ENCODE measurements at places on chromosomes 2 and 18.

DNA sequence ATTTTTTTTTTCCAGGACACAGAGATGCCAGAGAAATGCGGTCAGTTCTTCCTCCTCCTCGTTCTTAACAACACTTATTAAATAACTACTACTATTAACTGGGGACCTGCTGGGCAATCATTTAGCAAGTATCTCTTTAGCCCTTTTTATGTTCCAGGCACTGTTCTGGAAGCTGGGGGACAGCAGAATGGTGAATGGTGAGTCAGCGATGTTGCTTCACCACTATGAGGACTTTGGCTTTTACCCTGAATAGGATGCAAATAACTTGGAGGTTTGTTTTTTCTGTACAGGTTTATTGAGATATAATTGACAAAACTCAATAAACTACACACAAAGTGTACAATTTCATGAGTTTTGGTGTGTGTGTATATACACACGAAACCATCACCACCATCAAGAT lies 179.9 kb upstream of the MSH6 start:
- DNase-seq: no peak

DNA sequence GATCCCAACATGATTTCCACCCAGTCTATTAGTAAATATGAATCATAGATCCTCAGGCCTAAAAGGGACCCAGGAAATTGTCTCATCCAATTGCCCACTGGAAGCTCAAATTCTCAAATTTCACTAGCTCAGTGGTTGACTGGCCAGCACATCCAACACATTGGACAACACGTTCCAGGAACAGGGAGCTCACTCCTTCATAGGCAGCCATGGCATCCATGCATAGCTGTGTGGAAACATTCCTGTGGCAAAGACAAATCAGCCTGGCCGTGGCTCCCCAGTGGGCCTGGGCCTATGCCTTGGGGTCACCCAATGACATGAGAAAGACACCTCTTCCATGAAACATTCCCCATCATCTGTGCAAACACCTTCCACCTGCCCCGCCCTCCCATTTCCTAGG lies 261.1 kb downstream of the ANAPC1 start:
- no peak for DNase-seq

- DNase-seq: no peak
Observed at GRCh38 chr2:64457524-64457923, 3.6 kb downstream of the LGALSL start.

- no peak for DNase-seq
Observed at GRCh38 chr18:6017171-6017570, 121.8 kb upstream of the TMEM200C start.

- no peak for DNase-seq
Observed at GRCh38 chr2:169107645-169108044, 38.3 kb downstream of the DHRS9 start.

GRCh38 chr18:42047721-42048120 lies 92.7 kb downstream of the PIK3C3 start:
- no peak for DNase-seq

GRCh38 chr18:25141886-25142285 lies 210.1 kb downstream of the ZNF521 start:
- no peak for DNase-seq

DNA sequence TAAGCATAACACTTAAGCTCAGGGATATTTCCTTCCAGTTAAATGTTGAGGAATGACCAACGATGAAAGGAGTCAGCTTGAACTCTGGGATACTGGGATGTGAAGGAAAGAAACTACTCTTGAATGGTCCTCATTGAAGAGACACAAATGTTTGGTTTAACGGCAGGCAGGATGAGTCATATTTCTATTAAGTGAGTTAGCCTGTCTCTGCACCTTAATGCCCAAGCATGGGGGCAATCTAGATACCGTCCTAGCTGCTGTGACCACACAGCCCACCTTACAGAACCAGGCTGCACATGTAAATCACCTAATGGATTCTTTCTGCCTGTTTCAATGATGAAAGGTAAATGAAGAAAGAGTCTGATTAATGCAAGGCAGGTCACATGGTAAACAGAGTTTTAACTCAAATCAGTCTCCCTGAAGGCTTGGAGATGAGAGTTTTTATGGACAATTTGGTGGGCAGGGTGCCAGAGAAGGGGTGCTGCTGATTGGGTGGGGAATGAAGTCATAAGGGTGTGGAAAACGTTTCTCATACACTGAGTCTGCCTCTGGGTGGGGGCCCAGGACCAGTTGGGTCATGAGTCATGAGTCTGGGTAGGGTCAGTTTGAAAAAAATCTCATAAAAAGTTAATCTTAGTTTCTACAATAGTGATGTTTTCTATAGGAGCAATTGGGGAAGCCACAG lies 144.6 kb upstream of the MMADHC start:
- DNase-seq: no peak

- no peak for DNase-seq
Observed at GRCh38 chr2:200193791-200194190, 112.7 kb upstream of the SPATS2L start.

DNA sequence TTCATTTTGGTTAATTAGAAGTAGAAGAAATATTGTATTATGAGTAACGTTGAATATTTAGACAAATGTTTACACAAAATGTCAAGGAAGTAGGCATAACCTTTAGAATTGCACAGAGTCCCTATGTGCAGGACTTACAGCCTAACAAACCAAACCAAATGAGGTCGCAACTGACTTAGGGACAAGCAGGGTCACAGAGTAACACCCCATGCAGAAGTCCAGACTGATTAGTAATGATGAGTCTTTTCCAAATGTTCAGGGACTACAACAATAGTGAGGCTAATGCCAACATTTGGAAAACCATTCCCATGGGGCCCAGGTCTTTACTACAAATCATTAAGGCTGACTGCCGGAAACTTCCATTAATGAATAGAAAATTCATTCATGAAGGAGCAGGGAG lies 452.5 kb upstream of the CHAC2 start:
- no peak for DNase-seq

DNA sequence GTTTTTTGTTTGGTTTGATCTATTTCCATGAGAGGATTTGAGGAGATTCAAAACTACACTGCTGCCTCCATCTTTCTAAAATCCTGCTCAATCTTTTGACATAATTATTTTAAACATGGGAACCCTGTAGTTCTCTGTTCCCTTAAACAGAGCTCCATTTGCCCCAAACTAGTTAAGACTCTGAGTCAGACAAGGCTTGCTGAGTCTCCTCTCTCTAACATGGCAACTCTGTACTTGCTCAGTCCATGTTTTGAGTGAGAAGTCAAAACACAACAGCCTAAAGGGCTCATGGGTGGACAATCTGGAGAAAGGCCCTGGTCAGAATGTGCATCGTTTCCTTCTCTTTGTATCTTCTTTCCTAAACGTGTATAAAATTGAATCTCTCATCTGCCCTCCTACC lies 7.1 kb upstream of the STAMBP start:
- no peak for DNase-seq

DNA sequence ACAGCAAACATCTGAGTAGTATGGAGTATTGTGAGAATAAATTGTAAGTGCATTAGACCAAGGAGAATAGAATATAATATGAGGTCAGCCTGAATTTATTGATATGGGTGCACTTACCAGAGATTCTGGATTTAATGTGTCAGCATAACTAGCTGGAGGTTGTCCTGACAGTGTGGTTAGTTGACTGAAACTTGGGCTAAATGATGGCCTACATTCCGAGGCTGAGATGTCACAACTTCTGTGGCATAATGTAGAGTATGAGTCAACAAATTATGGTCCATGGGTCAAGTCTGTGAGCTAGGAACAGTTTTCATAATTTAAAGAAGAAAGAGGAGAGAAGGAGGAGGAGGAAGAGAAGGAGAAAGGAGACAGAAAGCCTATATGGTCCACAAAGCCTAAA lies 127.6 kb downstream of the QPCT start:
- DNase-seq: no peak

DNA sequence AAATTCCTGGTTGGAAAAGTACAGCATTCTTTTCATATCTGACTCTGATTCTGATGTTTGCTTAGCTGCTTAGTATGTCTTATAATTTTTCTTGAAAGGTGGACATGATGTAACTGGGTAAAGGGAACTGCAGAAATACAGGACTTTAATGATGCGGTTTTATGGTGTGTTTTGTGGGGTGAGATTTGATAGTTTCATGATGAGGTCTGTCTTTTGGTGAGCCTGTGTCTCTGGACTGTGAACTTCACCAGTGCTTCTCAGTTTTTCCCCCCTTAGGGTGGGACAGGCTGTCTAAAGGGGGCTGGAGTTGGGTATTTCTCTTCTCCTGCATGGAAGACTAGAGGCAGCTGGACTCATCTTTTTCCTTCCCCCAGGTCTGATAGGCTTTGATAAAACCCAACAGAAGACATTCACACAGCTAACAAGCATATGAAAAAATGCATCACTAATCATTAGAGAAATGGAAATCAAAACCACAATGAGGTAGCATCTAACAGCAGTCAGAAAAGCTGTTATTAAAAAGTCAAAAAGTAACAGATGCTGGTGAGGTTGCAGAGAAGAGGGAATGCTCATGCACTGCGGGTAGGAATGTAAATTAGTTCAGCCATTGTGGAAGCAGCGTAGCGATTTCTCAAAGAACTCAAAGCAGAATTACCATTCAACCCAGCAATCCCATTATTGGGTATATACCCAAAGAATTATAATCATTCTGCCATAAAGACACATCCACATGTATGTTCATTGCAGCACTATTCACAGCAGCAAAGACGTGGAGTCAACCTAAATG lies 77.6 kb downstream of the EPC2 start:
- DNase-seq: no peak

DNA sequence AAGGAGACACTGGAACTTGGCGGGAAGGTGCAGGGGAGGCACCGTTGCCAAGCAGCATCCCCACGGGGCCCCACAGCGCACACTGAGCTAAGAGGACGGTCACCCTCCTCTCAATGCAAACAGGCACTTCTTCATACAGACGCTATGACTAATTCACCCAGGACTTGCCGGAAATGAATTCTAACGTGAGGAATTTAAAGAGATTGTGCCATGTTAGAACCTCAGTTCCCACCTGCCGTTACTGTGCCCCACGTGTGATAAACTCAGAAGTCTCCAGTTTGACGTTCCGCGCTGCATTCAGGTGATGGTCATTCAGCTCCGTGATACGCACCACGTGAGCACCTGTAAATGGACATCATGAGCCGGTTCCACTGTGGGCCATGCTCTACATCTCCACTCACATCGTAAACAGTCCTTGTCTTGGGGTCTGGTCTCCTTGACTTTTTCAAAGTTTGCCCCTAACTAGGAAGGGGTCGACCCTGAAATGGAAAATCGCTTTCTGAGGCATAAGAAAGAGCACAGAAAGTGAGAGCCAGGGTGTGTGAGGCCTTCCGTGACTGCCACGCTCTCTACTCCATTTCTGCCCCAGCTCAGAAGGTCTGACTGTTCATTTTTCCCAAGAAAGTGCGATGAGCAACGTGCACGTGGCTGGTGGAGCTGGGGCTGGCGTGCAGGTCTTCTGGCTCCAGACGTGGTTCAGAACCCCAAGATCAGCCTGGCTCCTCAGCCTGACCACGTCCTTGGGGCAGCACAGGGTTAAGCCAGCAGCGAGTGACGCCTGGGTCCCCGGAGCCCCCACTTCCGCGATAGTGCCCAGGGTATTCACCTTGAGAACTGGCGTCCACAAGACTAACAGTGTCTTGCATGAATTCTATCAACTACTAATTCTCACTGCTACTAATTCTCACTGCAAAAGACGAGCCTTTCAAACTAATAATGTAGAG lies 35.1 kb downstream of the TMEM18 start:
- DNase-seq: no peak

DNA sequence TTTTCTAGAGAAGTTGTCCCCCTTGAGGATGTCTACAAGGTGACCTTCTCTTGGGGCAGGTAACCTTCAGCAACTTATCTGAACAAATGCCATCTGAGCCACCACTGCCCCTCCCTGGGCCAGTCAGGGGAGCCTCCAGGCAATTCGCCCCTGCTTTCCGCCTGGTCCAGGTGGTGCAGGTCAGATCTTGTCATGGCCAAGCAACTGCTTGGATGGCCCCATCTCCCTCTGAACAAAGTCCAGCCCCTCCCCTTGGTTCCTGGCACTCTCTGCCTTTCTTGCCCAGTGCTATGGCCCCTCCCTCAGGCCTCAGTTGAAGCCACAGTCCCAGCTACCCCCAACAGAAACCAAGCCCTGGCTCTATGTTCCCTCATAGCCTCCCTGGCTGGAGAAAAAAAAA lies 138.7 kb downstream of the ALPK2 start:
- no peak for DNase-seq

- DNase-seq: no peak
Observed at GRCh38 chr18:53509886-53510285, 714.6 kb downstream of the MBD2 start.

GRCh38 chr2:20596193-20596972 lies 54.5 kb downstream of the HS1BP3 start:
- DNase-seq: no peak

DNA sequence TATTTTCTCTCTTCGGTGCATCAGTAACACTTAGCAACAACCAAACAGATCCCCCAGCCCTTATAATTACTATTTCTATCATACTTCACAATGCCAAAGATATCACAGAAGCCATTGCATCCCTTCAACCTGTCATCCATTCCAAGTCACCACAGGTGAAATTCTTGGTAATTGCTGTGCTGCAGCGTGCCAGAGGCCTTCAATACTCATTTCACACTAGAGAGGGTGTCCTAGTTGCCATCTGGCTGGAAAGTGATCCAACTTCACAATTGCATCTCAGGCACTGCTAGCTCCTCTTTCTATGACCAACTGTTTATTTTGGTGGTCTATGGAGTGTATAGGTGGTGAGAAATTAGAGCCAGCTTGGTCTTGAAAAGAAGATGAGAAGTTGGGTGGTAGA lies 131.2 kb downstream of the NUP35 start:
- DNase-seq: no peak

DNA sequence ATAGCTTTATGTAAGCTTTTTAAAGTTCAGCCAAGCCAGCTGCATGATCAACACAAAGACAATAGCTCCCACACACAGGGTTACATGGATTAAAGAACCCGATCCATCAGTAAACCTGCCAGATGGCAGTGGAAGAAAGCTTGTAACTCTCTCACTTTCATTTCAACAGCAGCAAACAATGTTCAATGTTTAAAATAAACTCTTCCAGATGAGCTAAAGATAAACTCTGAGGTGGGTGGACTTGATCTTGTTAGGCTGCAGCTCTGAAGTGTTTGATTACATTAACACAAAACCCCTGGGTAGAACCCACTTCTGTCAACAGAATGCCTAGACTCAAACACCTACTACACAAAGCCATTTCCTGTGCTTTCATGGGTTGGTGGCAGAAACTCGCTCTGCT lies 13.9 kb downstream of the RDH14 start:
- no peak for DNase-seq
